ENCODE measurements at places on chromosomes 2 and 18.
A peak's percentile ranks its signal among the peaks of the same experiment; 100 is the strongest.

DNA sequence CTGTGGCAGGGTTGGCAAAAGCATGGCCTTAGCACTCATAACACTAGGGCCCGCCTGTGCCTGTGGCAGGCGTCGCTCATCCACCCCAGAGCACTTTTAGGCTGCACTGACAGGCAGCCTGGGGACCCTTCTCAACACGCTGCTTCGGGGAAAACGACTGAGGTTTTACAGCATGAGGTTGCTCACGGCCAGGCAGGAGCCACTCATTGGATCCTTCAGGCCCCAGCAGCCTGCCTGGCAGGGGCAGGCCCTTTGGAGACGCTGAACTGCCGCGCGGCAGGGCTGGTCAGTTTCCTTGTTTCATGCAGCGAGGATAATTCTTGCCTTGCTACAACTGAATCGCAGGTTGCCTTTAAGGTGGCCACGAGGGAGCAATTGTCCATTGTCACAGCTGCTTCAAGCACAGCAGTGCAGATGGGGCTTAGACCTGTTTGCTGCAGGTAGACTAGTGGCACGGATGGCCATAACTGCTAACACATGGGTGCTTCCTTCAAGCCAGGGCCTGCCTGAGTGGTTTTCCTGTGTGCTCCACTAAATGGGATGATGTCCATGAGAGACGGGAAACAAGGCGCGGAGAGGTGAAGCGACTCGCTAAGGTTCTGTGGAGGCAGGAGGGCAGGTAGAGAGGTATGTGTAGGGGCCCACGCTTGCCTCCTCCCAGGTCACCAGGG, 49.9 kb upstream of the HS6ST1 start:
- no peak for DNase-seq

- DNase-seq = no peak
These were observed 494.7 kb downstream of the BCL11A start for GRCh38 chr2:60058781-60059180.

- DNase-seq = peak; percentile 67
These were observed 7.0 kb downstream of the ASIC4 start for GRCh38 chr2:219521066-219521880.

GRCh38 chr2:20599001-20599600, 51.8 kb downstream of the HS1BP3 start:
- DNase-seq = no peak

- no peak for DNase-seq
These were observed 59.0 kb downstream of the BARD1 start for GRCh38 chr2:214750529-214750928.

DNA sequence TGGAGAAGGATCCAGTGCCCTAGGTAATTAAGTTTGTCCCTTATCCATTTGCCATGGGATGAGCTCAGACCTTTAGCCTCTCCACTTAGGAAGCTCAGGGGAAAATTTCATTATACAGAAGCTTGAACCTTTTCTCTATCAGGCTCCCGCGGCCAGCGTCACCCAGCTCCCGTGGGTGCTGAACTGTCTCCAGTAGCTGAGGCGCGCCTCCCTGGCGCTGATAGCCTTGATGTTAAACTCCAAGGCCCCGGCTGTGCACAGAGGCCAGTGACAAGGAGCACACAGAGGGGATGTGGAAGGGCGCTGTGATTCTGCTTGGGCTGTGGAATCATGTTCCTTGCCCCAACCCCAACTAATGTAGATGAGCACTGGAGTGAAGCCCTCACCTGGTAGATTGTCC, 50.8 kb downstream of the NRP2 start:
- no peak for DNase-seq

- DNase-seq = no peak
These were observed 27.8 kb downstream of the MBD5 start for GRCh38 chr2:148048475-148049221.

DNA sequence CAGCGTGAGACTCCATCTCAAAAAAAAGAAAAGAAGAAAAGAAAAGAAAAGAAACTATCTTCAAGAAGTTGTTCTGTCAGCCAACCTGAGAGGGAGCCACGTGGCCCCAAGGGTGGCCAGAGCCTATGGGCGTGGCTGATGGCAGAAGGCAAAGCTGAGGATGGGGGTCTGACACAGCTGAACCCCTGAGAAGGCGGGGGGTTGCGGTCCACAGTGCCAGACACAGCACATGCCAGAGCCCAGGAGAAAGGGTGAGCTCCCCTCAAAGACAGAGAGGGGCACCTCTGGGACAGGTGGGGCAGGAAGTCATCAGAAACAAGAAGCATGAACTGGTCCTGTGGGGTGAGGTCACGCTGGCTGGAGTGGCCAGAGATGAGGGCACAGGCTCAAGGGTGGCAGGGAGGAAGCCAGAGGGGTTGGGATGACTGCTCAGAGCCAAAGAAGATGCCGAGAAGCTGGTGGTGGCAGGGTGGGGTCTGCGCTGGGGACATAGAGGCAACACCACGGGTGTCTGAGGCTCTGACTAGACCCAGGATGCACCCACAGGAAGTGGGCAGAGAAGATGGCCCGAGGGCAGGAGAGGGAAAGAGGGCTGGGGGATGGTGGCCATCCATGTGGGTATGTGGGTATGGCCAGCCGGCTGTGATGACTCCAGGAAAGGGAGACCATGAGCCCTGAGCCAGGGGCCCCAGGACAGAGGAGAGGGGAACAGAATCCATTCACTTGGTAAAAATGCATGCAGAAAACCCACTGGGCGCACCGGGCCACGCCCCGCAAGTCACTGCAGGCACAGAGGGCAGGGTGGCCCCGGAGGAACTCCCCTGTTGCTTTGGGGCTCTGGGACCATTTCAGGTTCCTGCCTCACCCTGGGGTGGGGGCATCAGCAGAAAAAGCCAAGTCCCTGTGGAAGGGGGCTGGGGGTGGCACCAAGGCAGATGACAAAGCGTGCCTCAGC, 8.4 kb downstream of the KIF1A start:
- no peak for DNase-seq

- DNase-seq = no peak
These were observed 195.5 kb downstream of the CDCA7 start for GRCh38 chr2:173550143-173550542.

DNA sequence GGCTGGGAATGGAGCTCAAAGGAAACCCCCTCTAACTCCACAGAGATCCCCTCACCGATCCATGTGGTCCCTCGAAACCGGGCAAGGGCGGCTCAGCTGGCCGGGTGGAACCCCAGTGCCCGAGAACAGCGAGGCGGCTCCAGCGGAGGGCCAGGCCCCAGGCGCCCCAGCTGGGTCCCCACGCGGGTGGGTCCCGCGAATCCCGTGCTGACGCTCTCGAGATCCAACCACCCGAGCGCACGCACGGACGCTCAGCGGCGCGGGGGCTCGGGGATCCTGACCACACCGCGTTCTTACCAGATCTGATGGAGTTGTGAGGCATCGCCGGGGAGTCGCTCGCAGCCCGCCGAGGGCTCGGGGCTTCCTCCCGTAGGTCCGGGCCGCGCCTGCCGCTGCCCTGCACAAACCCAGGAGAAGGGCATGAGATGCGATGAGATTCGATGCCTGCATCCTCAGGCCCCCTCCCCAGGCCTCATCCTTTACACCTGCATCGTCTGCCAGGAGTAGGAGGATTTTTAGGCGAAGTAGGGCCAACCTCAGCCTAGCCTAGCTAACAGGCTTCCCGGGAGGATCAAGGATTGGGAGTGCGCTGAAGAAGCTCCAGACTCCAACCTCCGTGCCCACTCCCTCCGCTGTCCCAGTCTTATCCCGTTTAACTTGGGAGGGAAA, 514 bp downstream of the PAX8 start:
- no peak for DNase-seq

- DNase-seq = no peak
These were observed 86.3 kb upstream of the PELI1 start for GRCh38 chr2:64230540-64230939.

Measured in endothelial cell (in vitro differentiated cells).